ENCODE measurements at places on chromosomes 3 and 15.

GRCh38 chr3:109731639-109732473 lies 394.5 kb upstream of the DPPA4 start:
- peak; percentile 16 for DNase-seq

DNA sequence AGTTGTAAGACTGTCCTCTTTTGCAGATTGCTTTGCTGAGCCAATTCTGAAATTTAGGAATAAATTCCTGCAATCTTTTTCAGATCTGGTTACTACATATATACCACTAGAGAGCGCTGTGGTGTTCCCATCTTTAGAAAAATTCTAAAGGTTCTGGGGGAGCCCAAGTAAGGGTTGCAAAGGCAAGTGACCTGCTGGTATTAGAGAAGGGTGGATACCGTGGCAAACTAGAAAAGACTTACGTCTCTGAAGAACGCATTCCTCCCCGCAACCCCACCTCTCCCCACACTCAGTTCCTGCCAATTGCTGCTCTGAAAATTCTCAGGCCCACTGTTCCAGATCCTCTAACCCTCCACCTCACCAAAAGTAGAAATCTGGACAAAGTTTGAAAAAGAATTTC lies 48.5 kb downstream of the EFHB start:
- no peak for DNase-seq

GRCh38 chr3:62404321-62404720 lies 31.0 kb upstream of the FEZF2 start:
- DNase-seq: no peak

GRCh38 chr3:61807865-61808276 lies 246.5 kb downstream of the PTPRG start:
- DNase-seq: no peak

- no peak for DNase-seq
These were observed 1.1 kb upstream of the SPATA12 start for GRCh38 chr3:57059411-57059810.

- DNase-seq: no peak
These were observed 79.8 kb downstream of the RFTN1 start for GRCh38 chr3:16433701-16434151.

DNA sequence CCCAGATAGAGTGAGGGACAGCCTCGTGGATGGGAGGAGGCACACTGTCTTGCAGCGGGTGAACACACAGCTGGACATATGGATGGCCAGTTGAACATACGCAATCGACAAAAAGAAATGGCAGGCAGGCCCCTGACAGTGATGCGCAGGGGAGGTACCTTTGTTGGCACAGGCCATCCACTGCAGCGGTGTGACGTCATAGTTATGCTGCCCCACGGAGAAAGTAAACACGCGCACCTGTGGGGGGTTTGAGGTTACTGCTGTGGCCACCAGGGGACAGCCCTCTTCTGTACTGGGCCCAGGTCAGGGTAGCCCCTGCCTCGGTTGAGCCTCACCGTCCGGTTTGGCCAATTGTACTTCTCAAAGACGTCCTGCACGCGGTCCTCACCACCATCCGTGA lies 19.4 kb upstream of the TMEM115 start:
- DNase-seq: no peak

- no peak for DNase-seq
These were observed 1.1 kb upstream of the CDV3 start for GRCh38 chr3:133572158-133573053.
